NCI-H2029 treated with DMSO at 0.1 percent for 48 hours (cell line): ENCODE measurements at places on chromosomes 1 and 21.

DNA sequence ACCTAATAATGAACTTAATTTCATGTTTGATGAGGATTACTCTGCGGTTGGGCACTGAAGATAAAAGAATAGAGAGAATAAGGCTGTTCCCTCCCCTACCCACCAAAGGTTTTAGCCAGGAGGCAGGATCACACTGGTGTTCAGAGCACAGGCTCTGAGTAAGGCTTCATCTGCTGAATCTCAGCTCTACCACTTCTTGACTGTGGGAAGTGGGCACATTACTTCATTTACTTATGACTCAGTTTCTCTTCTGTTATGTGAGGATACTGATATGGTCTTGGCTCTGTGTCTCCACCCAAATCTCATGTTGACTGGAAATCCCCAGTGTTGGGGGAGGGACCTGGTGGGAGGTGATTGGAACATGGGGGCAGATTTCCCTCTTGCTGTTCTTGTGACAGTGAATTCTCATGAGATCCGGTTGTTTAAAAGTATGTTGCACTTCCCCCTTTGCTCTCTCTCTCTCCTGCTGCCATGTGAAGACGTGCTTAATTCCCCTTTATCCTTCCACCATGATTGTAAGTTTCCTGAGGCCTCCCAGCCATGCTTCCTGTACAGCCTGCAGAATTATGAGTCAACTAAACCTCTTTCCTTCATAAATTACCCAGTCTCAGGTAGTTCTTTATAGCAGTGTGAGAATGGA is 79.7 kb downstream of the SMYD2 start:
- DNase-seq: no peak

GRCh38 chr1:111223126-111223685 is 4.3 kb upstream of the CHI3L2 start:
- no peak for DNase-seq

DNA sequence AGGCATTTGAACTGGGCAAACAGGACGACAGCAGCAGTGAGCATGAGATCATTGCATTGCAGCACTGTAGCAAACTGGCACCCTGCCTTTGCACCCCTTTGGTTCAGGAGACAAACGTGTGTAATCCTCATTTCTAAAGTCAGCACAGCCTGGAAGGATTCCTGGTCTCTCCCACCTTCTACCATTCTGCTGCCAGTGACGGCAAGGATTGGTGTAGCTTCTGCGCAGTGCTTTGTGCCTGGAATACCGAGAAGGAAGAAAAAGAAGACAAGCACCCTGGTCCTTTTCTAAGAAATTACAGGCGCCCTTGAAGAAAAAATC is 805.3 kb downstream of the USP25 start:
- peak; percentile 70 for DNase-seq

DNA sequence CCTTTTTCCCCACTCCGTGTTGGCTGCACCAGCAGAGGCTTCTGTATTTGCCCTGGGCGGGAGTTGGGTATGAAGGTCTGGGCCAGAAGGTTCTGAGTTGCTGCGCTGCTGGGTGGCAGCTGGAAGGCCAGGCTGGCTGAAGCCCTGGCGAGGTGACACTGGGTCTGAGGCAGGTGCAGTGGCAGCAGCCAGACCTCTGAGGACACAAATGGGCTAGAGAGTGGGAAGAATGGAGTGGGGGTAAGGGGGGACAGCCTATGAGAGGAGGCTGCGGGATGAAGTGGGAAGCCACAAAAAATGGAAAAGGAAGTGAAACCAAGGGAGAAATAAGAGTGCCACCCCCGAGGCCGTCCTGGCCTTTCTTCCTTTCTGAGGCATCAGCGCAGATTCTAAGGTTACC is 53.2 kb downstream of the STX6 start:
- no peak for DNase-seq
